ENCODE measurements at places on chromosomes 1 and 21.

DNA sequence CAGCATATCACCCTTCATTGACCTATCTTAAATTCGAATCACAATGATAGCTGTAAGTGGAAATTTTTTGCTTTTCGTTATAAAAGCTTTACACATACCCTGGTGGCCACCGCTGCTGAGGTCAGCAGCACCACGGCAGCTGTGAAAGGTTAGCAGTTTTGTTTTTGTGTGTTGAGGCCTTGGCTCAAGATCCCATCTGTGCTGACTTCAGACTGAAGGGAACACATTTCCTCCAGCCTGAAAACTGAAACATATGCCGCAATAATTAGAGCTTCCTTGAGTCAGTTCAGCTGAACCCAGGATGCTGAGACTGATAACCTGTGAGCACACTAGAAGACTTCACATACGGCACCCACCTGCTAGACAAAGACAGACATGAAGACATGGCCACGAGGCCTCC is 103.0 kb downstream of the SMYD3 start:
- no peak for DNase-seq

DNA sequence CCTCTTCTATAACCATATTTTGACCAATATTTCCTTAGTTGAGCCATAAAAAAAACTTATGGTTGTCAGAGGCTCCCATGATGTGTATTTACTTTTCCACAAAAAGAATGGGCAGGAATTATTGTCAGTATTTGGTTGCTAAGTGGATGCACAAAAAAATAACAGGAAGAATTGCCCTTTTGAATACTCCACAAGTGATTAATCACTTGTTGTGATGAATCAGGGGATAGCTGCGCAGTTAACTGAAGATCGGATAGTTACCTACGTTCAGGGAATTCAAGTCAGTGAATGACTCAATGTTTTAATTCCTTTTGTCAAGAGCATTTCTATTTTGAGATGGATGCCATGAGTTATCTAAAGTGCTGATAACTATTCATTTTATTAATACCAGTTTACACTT is 785.2 kb upstream of the B3GALT2 start:
- DNase-seq: no peak

DNA sequence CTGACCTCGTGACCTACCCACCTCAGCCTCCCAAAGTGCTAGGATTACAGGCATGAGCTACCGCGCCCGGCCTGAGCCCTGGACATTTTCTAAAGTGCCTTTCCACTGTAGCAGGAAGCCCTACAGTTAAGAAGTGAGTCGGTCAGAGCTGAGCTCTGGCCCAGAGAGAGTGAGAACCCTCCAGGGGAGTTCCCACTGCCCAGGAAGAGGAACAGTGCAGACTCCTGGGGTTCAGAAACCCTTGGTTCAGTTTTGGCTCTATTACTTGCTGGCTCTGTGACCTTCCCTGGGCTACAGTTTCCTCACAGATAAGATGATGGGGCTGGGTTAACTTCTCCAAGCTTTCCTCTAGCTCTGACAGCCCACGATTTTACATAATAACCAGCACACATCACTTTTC is 20.9 kb downstream of the SLC9A1 start:
- peak; percentile 83 for DNase-seq

DNA sequence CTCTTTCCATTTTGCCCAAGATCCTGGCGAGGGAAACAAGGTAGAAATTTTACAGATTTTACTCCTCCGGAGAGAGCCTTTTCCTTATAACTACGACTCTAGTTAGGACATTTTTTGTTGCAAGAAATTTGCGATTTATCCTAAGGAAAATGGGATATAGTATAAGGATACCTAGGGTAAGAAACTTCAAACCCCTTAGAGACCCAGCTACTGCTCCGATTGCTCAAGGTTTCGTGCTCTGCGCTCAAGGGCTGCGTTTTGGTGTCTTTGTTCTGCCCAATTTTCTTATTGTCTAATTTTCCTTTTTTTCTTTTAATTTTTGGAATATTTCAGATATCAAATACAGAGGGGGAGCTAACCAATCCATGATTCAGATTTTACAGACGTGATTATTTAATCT is 1.5 kb downstream of the TTC3 start:
- DNase-seq: no peak

GRCh38 chr1:26626994-26627393 is 68.8 kb upstream of the ARID1A start:
- DNase-seq: no peak

- DNase-seq: no peak
Observed at GRCh38 chr1:37922767-37923550, 23.9 kb downstream of the INPP5B start.

DNA sequence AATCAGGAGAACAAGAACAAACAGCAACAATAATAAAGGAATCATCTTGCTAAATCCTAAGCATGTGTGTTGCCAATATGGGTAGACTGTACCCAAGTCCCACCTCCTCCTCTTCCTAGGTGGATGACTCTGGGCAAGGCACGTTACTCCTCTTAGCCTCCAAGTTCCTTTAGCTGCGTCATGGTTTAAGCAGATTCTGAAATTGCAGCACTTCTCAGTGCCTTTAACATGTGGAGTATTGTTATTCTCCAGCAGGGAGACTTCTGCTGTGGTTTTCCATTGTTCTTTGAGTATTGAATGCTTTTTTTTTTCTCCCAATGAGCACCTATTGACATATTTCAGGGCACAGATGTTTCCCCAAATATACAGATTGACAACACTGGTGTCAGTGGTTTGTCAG is 15.5 kb downstream of the ARHGEF10L start:
- DNase-seq: no peak

GRCh38 chr1:67792741-67793458 is 40.4 kb downstream of the GNG12 start:
- DNase-seq: no peak

- peak; percentile 98 for DNase-seq
Observed at GRCh38 chr1:2494323-2494693, 18.2 kb downstream of the PLCH2 start.

GRCh38 chr1:50735443-50735842 is 224.6 kb downstream of the FAF1 start:
- DNase-seq: peak; percentile 74

- peak; percentile 90 for DNase-seq
Observed at GRCh38 chr1:18938008-18938706, 18.3 kb downstream of the IFFO2 start.

GRCh38 chr1:11880181-11880575 is 21.4 kb upstream of the NPPB start:
- DNase-seq: peak; percentile 22

- DNase-seq: no peak
Observed at GRCh38 chr1:167219194-167219593, 1.5 kb upstream of the POU2F1 start.

DNA sequence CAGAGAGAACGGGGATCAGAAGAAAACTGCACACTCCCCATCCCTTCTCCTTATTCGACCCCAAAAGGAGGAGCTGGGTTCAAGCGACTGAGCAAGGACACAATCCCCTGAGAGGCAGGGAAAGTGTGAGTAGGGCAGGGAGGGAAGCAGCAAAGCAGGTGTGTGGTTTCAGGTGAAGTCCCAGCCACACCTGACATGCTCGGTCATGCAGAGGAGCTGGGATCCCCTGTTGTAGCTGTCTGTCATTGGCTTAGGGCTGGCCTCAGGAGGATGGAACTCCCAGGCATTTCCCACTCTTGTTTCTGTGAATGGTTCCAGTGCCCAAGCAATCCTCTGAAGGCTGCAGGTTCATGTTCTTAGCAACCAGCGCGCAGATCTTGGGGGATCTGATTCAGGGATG is 150.7 kb downstream of the DSCAM start:
- DNase-seq: no peak
